Caudate nucleus (tissue), 63 donors: ENCODE measurements at places on chromosomes 1 and 21.

GRCh38 chr21:24093032-24093431 lies 1514.2 kb downstream of the MRPL39 start:
- no peak for DNase-seq

DNA sequence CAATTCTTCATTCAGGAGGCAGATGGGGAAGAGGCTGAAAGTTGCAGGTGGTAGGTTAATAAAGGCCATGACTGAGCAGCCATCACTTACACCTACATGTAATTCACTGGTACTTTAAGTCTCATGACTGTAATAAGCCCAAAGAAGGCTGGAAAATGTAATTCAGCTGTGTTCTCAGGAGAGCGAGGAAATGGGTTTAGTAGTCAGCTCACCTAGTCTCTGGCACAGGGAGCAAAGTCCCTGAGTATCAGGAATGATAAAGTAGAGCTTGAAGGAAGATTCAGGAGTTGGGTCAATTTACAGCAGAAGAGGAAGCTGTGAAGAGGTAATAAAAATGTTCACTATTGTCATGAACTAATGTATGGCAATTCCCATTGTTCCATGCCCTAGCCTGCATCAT lies 393.4 kb upstream of the KAZN start:
- DNase-seq = no peak

DNA sequence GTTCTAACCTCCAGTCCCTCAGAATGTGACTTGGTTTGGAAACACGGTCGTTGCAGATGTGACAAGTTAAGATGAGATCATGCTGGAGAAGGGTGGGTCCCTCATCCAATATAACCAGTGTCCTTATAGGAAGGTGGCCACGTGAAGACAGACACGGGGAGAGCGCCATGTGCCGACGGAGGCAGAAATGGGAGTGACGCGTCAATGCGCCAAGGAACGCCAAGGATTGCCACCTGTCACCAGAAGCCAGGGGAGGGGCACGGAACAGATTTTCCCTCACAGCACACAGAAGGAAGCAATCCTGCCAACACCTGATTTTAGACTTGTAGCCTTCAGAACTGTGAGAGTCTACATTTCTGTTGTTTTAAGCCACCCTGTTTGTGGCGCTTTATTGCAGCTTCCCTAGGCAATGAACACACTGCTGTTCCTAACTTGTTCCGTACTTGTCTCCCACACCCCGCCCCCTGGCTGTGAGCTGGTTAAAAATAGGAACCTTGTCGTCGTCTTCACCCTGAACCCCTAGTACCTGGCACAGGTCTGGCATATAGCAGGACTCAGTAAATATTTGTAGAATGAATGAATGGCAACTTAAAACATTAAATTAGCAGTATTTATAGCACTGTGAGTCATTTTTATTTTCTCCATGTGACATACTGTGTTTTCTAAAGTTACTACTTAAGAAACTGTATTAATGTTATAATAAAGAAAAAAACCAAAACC lies 14.2 kb downstream of the RIMS3 start:
- no peak for DNase-seq

DNA sequence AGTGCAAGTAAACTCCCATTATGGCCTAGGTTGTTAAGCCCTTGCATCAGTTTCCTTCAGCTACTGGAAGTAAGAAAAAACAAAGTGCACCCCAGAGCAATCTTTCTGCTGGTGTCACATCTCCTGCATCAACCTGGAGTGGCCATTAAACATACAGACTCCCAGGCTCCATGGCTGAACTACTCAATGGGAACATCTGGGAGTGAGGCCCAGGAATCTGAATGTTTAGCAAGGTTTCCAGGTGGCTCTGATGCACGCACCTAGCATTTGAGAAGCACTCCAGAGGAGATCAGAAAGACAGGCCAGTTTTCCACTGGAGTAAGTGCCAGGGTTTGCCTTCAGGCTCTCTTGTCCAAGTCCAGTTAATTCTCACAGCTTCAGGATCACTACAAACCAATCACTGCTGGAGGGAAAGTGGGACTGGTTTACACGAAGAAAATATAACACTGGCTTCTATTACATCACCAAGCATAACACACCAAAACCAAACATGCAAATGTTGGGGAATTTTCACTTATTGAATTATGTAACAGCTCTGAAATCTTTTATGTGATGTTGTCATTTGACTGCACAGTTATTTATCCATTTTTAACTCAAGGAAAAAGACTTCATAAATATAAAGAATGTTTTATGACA lies 22.3 kb upstream of the ABCA4 start:
- DNase-seq = no peak

DNA sequence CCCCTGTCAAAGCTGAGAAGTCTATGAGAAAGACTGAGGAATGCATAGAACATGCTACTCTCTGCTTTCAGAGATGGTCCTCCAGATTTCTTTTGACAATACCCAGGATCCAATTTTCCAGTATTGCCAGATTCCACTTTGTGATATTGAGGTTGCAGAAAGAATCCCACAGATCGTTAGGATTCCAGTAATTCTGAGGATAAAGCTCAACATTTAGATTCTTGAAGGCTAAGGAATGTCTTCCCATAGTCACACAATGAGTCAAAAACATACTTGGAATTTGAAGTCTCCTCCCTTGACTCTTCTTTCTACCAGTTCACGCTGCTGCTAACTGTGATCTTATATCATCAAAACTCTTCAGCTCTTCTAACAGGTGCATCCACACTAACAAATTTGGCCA lies 57.1 kb downstream of the TNFSF18 start:
- no peak for DNase-seq

DNA sequence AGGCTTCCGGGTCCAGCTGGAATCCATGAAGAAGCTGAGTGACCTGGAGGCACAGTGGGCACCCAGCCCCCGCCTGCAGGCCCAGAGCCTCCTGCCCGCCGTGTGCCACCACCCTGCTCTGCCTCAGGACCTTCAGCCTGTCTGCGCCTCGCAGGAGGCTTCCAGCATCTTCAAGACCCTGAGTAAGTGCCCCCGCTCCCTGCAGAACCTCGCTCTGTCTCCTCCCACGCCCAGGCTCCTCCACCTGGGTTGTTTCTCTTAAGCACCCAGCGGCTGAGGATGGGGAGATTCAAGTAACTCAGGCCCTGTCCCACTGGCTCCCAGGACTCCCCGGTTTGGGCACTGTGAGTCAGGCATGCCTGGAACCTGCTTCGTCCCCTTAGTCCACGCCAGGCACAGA lies 1.5 kb downstream of the GUCA2B start:
- DNase-seq = no peak

DNA sequence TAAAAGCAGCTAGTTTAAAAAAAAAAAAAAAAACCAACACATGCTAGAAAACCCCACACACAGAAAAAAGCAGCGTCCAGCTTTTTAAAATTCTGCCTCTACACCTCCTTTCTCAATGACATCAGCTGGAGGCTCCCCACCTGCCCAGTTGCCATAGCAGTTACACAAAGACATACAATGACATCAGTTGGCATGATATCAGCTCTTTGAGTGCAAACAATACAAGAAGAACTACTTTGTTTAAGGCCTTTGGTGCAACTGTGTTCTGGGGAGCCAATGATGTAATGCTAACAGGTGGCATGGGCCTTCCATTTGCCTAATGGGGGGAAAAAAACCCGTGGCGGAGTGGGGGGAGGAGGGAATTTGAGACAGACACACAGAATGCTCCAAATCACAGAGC lies 32.9 kb downstream of the DUSP10 start:
- peak; percentile 34 for DNase-seq

GRCh38 chr1:41242342-41243078 lies 404 bp upstream of the SCMH1 start:
- DNase-seq = no peak

GRCh38 chr1:117061986-117062415 lies 1.9 kb downstream of the TTF2 start:
- DNase-seq = no peak

DNA sequence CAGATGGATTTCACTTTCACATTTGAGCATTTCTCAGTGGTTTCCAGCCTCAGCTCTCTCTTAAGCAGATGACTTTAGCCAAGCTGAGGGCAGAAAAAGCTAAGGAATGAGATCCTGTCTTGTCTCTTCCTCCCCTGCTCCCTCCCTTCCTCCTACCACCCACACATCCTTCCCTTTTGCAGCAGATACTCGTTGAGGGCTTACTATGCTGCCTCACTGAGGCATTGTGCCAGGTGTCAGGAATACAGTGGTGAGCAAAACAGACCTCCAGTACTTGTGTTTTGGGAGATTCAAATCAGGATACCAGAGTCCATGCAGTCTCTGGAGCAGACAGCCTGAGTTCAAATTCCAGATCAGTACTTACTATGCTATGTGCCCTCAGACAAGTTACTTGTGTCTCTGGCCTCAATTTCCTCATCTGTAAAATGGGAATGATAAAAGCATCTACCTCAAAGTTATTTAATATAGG lies 43.2 kb downstream of the KIF26B start:
- DNase-seq = no peak

GRCh38 chr21:31909153-31910073 lies 36.6 kb downstream of the HUNK start:
- no peak for DNase-seq

DNA sequence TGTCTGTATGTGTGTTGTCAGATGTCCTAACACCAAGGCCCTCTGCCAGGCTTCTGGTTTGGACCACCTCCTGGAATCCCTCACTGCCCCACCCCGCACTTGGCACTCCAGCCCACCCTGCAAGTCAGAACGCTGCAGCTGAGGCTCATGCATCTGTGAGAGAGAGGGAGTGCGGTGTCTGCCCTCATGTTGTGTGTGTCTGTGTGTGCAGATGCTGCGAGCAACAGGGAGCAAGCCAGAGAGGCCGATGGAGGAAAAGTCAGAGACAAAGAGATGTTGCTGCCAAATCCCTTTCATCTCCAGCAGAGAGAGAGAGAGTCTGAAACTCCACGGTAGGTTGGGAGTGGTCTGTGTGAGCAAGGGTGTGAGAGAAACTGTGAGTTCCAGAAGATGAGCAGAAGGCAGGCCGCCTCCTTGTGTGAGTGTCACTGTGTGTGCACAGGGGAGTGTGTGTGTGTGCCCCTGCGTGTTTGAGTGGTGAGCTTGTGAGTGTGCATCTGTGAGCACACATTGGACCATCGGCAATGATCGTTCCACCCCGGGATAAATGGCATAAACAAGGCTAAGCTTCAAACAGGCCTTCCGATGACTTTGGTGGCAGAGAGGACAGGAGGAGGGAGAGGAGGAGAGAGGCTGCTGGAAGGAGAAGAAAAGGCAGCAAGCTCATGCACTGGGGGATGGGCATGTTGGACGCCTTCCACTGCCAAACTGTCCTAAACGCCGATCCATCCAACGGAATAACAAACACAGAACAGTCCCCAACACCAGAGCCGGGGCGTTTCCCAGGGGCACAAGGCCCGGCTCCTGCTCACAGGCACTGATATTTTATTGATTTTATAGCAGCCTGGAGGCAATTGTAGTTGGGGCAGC lies 99.2 kb upstream of the GRIK3 start:
- no peak for DNase-seq

- no peak for DNase-seq
Measured at GRCh38 chr21:25564349-25564948, 42.8 kb downstream of the MRPL39 start.

DNA sequence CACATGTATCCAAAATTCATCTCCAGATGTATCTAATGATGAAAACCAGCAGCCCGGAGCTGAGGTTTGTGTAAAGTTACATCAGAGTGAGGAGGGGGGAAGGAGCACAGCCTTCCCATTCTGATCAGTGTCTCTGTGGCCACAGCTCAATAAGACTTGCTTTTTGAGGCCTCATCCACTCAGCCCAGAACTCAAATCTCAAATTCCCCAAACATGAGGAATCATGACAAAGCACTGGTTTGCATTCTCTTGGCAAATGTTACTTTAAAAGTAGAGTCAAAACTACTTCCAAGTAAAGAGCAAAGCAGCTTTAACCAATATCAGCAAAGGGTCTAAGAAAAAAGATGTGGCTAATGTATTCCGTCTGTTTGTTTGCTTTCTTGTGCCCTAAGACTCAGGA lies 30.9 kb downstream of the CCN1 start:
- no peak for DNase-seq

- DNase-seq = peak; percentile 27
Measured at GRCh38 chr1:33349081-33349759, 28.3 kb upstream of the A3GALT2 start.

- DNase-seq = no peak
Measured at GRCh38 chr21:14926186-14926585, 138.6 kb downstream of the NRIP1 start.

GRCh38 chr1:35062518-35063196 lies 16.5 kb upstream of the ZMYM1 start:
- DNase-seq = no peak

DNA sequence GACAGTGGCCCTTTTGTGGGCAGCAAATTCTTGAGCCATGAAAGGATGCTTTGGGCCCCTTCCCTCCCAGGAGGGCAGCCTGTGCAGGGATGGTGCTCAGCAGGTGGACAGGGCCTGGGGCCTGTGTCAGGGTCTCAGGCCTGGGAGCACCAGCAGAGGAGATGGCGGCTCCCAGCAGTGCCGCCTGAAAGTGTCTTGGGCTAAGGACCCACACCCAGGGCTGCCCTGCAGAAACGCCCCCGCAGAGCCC lies 23.9 kb downstream of the FTCD start:
- no peak for DNase-seq

GRCh38 chr1:98055457-98055856 lies 134.6 kb upstream of the DPYD start:
- DNase-seq = no peak

- no peak for DNase-seq
Measured at GRCh38 chr1:170126696-170127095, 19.1 kb upstream of the NTMT2 start.

- no peak for DNase-seq
Measured at GRCh38 chr1:234515821-234516241, 36.9 kb upstream of the TARBP1 start.

DNA sequence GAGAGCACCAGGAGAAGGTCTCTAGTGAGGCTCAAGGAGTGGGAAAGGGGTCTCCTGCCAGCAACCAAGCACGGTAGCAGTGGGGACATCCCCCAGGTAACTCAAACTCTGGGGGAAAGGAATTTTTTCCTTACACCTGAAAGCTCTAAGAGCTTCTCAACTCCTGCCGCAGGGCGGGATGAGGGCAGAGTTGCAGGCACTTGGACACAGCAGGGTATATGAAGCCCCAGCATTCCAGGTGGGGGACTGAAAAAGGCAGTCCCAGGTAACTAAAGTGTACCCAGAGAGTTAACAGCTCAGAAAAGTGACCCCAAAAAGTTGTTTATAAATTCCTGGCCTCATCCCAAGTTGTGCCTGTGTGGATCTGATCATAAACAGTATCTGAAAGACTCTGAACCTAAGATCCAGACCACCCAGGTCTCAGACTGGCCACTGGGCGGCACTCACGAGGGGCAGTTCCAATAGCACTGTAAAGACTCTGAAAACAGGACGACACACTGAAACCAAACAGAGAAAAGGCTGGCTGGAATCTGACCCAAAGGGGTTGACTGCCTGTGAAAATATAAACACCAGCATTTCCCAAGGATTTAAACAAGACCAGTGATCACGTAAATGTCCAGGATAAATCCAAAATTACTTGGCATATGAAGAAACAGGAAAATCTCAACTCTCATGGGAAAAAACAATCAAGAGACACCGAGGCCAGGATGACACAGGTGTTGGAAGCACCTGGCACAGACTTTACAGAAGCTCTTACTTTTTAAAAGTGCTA lies 47.5 kb downstream of the HSF2BP start:
- DNase-seq = no peak

DNA sequence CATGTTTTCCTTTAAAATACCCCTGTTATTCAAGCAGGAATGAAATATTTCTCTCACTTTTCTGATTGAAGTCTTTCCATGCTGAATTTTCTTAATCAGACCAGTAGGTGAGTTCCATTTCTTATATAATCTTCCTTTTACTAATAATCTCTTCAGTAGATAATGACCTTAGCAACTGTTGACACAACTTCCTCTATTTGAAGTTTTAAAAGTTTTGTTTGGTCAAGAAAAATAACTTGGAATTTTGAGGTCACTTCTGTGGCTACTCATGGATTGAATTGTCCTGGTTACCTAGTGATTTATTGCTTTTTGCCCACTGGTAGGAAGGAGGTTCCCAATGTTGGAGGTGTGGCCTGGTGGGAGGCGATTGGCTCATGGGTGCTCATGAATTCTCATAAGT lies 70.6 kb upstream of the PAXBP1 start:
- DNase-seq = no peak
